Left colon (tissue), 2 donors: ENCODE measurements at places on chromosomes 12 and 14.

DNA sequence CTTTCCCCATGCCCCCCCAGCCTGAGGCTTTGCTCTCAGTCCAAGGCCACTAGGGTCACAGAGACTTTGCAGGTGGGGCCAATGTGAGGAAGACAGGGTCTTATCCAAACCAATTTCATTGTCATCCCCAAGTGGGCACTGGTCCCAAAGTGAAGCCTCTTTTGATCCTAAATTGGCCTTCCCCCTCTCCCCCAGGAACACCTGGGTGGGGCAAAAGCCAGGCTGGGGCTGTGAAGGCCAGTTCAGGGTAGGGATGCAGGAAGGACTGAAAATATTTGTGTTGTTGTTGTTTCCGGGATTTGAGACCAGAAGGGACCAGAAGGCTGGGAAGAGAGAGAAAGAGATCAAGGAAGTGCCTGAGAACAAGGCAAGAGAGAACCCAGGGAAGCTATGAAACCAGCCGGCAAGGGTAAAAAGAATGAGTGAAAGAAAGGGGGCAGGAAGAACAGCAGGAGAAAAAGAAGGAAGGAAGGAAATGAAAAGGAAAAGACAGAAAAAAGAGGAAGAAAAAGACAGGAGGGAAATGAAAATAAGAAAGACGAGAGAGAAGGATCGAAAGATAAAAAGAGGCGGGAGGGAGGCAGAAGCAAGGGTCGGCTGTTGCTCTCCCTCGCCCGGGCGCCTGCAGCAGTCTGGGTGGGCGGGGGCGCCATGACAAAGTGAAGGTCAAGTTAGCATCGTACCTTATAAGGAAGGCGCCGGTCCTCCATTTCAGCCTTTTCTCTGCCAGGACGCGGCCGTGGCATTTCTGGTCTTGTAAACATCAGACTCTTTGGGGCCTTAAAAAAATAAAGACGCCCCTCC is 7.4 kb upstream of the HOXC11 start:
- no peak for DNase-seq

GRCh38 chr12:132395908-132396305 is 66.5 kb upstream of the GALNT9 start:
- DNase-seq, result no peak

DNA sequence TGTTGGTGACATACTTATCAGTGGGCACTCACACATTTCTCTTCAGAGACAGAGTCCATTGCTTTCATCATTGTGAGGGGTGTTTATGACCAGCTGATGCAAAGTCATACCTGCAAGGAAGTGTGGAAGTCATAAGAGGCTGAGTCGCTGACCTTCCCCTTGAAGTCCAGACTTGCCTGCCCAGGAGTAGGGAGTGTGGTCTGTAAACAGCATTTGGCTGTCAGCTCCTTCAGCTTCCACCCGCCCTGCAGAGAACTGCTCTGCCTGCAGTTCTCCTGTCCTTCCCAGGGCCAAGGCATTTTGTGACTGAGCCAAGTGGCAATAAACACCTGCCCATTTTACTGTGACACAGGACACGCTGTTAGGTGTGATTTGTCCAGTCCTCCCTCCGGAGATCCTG is 801.3 kb downstream of the BCL11B start:
- no peak for DNase-seq

DNA sequence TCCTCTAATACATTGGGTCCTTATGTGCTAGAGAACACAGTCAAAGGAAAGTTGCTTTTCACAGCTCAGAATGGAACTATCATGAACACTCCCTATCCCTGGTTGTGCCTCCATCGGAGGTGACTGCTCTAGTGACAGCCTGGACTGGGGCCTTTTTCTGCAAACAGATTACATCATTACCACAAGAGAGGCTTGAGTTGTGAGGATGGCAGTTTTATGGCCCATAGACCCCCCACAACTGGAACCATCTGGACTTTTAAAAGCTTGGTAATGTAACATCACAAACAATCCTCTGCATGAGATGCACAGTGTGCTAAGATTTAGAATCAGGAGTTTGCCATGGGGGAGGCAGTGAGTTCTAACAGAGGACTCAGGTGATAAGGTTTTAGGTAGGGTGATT is 46.6 kb upstream of the WSCD2 start:
- DNase-seq, result no peak

- no peak for DNase-seq
These were observed 136.5 kb upstream of the CRY1 start for GRCh38 chr12:107229827-107230226.

GRCh38 chr12:128078301-128078971 is 188.5 kb upstream of the TMEM132C start:
- no peak for DNase-seq

DNA sequence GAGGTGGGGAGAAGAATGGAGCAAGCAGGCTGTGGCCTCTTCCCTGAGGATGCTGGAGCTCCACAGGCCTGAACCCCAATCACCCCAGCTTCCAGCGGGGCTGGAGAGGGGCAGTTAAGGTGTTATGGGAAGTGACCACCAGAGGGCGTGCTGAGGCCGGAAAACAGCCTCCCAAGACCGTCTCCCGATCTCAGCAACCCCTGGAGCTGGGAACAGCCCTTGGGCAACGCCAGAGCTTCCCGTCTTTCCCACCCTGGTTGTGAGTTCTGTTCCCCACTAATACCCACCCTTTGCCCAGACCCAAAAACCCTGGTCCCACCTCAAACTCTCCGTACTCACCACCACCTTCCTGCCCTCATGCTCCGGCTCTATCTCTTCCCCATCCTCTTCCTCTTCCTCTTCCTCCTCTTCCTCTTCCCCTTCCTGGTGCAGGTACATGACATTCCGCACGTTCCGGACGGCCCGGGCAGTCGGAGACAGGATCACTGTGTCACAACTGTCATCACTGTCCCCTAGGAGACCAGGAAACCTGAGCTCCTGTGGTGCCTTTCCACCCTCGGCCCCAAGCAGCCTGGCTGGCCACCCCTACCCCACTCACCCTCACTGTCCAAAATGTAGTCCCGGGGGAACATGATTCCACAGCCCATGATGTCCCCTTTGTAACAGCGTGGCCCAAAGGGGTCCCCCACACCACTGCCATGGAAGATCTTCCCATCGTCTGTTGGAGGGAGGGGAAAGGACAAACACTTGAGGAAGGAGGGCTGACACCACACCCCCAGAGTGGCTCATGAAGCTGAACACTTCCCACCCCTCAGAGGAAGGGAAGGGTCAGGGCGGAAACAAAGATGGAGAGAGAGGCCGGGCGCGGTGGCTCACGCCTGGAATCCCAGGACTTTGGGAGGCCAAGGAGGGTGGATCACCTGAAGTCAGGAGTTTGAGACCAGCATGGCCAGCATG is 12.9 kb downstream of the SPRYD3 start:
- DNase-seq, result peak; percentile 83

GRCh38 chr14:69972755-69973154 is 93.5 kb downstream of the SMOC1 start:
- DNase-seq, result no peak

GRCh38 chr14:57345106-57345505 is 45.3 kb upstream of the NAA30 start:
- no peak for DNase-seq

DNA sequence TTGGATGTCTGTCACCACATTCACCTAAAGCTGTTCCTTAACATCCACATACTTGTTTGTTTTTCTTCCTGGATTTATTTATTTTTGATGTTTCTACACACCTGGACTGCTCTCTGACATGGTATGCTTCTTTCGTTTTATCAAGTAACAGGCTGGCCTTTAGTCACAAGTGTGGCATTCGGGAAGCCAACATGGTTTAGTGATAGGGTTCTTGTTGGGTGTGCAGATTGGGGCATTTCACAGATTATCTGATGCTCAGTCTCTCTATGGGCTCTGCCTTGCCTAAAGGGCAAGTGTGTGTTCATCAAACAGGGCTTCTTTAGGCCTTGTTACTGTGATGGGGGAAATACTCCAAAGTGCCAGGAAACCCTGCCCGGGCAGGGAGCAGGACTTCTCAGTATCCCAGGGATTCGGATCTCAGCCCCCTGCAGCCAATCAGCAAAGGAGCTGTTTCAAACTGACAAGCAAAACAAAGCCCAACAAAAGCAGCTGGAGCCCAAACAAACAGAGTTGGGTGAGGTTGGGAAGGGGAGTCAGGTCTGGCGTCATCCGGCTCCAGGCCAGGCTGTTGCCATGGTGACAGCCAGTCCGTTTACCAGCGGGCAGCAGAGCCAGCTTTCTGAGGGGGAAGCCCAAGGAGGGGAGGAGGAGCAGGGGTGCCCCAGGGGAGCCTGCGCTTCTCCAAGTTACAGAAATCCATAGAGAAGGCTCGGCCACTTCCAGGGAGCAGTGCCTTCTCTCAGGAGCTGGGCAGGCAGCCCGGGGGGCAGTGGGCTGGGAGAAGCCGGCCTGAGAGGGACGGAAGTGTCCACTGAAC is 31.9 kb downstream of the FOS start:
- peak; percentile 78 for DNase-seq

GRCh38 chr14:22226381-22226780 is 362.6 kb downstream of the DAD1 start:
- peak; percentile 3 for DNase-seq

DNA sequence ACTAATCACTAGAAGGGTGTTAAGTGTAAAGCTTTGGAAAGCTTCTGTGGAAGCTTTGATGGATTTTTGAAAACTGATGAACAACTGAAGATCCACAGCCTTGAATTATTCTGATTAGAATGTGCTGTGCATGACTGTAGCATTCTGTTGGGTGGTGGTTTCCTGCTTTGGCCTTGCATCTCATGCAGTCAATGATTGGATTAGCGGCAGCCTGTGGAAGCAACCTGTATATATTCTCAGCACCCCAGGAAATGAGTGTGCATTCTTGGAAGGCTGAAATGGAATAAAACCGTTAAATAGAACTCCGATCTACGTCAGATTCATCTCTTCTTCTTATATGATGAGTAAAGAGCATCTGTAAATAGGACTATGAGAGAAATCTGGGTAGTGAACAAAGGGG is 120.2 kb downstream of the SLC16A7 start:
- no peak for DNase-seq

DNA sequence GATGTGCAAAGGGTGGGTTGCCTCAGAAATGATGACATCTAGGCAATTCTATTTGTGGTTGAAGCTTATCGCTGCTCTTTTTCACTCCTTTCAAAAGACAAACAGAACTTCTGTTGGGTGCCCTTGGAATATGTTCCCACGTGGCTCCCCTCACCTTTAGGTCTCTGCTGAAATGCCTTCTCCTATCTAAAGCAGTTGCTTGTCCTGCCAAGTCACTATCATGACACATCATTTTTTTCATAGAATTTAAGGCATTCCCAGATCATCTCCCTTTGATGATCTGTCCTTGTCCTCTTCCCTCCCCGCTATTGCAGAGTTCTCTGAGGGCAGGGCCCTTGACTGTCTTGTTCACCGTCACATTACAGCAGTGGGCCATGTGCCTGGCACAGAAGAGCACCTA is 75.7 kb downstream of the PTPRB start:
- DNase-seq, result no peak

DNA sequence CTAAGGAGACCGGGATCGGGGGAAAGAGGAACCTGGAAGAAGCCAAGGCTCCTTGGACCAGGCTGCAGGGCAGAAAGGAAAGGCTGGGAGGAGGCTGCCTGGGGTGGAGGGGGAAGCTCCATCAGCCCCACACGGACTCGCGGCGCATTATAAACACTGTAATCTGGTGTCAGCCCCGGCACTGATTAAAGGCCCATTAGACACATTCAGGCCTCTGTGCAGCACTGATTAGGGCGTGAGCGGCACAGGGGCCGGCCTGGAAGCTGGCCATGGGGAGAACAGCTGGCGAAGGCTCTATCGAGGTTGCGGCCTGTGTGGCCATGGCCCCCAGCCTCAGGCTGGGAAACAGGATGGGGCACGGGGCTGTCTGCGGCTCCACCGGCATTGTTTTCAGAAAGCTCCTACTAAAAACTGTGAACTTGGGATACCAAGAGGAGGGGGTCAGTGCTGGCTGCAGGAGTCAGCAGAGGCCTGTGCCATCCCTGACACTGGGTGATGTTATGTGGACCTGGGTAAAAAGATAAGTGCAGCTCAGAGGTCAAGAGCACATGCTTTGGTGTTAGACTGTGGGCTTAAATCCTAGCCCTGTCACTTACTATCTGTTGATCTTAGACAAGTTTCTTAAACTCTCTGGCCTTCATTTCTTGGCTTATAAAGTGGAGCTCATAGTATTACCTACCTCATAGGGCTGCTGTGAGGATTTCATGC is 10.6 kb downstream of the ACVRL1 start:
- no peak for DNase-seq
